Adipocyte (in vitro differentiated cells): ENCODE measurements at places on chromosomes 5 and 9.

DNA sequence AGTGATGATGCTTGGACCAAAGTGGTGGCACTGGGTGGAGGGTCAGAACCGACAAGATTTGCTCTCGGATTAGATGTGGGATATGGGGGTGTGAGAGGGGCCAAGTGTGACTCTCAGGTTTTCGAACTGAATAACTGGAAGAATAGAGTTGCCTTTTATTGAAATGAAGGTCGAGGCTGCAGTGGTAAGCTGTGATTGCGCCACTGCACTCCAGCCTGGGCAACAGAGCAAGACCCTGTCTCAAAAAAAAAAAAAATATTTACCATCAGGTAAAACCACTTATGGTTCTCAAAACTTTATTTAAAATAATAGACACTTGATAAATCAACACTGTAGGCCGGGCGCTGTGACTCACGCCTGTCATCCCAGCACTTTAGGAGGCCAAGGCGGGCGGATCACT is 27.2 kb downstream of the EXOSC2 start:
- DNase-seq, result no peak

GRCh38 chr5:116524966-116525365 is 49.7 kb downstream of the SEMA6A start:
- no peak for DNase-seq

GRCh38 chr5:82534986-82535385 is 256.8 kb upstream of the RPS23 start:
- no peak for DNase-seq

DNA sequence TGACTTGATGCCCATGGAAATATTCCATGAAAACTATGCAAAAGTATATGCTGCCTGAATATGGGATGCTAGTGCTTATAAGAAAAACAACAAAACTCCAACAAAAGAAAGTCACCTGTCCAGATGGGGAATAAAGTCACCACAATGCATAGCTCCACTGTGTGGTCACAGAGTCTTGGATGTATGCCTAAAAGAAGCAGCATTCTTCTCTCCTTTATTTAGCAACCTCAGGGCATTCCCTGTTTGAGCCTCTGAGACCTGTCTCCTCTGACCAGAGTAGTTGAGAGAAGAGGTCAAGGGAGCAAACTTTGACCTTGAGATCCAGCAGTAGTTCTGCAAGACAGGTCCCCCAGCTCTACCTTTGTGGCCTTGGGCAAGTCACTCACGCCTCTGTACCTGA is 287.5 kb downstream of the MED10 start:
- no peak for DNase-seq

GRCh38 chr9:128117613-128118471 is 9.7 kb downstream of the PTGES2 start:
- DNase-seq, result peak; percentile 96

- no peak for DNase-seq
These were observed 36.2 kb downstream of the SLC44A1 start for GRCh38 chr9:105280691-105281090.

DNA sequence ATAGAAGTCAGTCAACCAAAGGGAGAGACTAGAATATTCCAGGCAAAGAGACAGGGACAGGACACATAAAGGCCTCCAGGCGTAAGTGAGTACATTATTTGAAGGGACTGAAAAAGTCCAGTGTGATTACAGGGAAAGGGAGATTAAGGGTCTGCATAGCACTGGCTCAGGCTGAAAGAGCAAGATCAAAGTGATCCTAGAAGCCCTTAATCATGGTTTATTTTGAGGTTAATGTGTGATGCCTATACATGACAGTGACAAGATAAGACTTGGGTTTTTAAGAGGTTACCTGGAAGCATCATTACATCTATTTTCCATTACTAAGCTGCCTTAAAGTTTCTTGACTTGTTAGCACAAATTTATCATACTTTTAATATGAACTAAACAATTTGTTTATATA is 25.8 kb downstream of the LMBRD2 start:
- DNase-seq, result no peak

DNA sequence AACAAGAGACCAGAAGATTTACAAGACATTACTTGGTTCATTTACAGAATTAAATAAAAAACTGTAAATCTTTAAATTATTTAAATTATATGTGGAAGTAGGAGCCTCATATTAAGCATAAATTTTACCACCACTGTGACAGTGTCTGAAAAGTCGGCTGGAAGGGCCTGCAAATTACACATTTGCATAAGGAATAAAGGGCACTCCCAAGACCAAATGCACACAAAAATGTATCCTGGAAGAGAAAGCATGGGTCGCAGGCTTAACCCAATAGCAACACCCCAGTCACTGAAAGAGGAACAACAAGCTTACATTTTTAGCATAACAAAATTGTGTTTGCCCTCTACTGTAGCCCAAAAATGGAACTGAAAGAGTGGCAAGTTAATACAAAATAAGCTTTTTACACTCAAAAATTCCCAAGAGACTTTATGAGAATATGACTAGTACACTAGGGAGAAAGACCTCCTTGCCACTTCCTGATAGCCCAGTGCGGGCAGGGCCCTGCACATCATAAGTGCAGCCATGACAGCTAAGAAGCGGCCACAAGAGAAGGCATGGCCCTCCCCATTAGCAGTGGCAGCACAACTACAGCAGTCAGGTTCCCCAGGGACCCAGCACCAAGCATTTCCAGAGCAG is 482.0 kb downstream of the DTWD2 start:
- no peak for DNase-seq

DNA sequence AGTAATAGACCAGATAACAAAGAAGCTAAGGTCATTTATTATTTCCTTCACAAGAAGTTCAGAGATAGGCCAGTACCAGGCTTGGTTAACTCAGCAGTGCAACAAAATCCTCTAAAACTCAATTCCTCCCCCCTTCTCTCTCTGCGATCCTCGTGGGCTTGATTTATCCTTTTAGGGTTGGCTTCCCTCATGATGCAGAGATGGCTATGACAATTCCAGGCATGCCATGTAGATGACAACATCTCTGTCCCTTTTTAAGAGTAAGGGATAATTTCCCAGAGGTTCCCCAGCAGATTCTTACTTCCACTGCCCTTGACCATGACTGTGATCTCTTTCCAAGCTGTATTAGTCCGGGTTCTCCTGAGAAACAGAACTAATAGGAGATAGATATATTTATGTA is 28.7 kb upstream of the DAP start:
- DNase-seq, result no peak

GRCh38 chr9:95783426-95783975 is 92.0 kb upstream of the ERCC6L2 start:
- DNase-seq, result no peak

DNA sequence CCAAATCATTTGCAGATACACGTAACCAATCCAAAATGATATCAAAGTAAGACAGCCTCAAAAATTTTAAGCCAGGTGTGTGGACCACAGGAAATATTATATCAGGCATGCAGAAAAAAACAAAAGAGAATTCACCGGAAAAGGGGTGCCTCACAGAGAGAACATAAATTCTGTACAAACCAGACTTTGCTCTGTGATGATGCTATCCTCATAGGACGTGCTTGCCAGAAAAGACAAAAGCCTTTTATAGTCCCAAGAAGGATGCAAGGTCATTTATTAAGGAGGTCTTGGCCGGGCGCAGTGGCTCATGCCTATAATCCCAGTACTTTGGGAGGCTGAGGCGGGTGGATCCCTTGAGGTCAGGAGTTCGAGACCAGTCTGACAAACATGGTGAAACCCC is 16.8 kb upstream of the ATP6V1G1 start:
- DNase-seq, result no peak

DNA sequence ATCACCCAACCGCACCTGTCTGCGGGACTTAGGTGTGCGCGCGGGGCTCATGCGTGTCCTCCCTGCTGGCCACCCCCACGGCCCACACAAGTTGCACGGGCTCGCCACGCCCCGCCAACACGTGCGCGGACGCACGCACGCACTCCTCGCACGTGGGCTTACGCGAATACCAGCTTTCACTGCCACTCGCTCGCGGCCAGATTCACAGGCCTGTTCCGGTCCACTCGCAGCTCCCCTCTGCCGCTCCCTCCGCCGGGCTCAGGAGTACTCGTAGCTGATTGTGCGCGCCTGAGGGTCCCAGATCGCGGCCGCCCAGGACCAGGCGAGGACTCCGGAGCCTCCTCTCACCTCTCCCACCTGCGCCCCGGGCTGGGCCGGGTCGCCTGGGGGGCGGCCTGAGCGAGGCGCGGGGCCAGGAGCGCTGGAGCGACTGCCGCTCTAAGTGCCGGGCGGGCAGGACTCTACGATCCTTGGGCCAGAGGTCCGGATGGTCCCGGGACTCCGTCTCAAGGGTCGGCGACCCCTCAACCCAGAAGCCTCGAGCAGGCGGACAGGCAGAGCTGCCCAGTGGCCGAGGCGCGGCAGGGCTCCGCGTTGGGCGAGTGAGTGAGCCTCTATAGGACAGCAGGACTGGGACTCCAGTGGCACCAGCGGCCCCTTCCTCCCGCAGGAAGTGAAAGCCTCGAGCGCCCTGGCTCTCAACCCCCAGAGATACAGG is 3.4 kb downstream of the PCDHGC5 start:
- DNase-seq, result no peak

- DNase-seq, result no peak
These were observed 23.1 kb upstream of the SH3PXD2B start for GRCh38 chr5:172477466-172477865.

DNA sequence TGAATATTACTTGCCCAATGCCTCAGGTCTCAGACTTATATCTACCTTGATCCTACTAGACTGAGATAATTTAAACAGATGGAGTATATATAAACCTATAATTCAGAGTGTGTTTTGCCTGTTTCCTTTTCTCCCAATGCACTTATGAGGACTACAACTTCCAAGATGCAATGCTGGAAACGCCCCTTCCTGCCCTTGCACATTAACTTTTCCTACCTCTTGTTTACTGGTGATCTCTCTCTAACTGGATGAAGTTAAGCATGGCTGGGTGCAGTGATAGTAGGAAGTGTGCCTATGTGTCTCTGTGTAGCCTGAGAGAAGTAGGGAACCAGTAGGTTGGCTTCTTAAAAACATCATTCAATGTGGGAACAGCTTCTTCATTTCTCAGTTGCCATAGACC is 115.2 kb downstream of the SVEP1 start:
- DNase-seq, result no peak
